ENCODE measurements at places on chromosomes 1 and 21.

GRCh38 chr1:17134034-17134433, 14.8 kb upstream of the PADI2 start:
- no peak for DNase-seq

DNA sequence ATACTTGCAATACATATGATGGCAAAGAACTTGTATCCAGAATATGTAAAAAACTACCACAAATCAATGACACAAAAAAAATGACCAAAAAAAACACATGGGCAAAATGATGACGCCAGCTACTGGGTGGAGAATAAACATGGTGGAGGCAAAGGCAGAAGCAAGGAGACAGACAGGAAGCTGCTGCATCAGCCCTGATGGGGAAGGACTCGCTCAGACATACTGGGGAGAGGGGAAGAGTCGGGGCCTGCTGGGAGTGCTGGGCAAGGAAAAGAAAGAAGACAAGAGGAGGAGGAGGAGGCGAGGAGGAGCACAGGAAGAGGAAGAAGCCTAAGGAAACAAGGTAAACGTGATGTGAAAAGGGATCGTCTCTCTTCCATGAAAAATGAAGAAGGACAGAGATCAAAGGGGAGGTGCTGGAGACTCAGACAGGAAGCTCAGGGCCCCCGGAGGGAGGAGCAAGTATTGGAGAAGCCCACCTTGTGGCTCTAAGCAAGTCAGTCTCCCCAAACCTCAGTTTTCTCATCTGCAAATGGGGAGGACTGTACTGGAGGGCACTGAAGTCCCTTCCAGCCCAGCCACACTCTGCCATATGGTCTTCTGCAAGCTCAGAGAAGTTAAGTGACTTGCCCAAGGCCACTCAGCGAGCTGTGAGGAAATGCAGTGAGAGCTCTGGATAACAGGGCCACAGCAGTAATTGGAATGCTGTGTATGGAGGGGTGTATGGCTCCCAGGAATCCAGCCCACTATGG, 24.2 kb downstream of the OLFML2B start:
- no peak for DNase-seq

- DNase-seq = no peak
Observed at GRCh38 chr1:203283597-203283996, 21.7 kb upstream of the BTG2 start.

DNA sequence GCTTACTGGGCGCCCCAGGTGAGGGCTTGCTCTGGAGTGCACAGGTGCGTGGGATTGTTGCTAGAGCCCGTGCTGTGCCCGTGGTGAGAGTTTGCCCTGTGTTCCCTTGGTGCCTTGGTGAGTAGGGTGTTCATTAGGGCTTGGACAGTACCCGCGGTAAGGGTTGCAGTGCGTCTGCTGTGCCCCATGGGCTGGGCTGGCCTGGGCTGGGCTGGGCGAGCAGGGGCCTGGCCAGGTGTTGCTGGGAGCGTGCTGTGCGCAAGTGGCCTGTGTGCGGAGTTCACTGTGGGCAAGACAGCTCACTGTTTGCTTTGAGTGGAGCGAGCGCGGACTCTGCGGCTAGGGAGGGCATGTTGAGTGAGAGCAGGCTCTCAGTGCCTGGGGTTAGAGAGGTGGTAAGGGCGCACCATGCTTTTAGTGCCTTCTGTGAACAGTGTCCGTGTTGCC, 725 bp downstream of the CR1L start:
- DNase-seq = no peak

DNA sequence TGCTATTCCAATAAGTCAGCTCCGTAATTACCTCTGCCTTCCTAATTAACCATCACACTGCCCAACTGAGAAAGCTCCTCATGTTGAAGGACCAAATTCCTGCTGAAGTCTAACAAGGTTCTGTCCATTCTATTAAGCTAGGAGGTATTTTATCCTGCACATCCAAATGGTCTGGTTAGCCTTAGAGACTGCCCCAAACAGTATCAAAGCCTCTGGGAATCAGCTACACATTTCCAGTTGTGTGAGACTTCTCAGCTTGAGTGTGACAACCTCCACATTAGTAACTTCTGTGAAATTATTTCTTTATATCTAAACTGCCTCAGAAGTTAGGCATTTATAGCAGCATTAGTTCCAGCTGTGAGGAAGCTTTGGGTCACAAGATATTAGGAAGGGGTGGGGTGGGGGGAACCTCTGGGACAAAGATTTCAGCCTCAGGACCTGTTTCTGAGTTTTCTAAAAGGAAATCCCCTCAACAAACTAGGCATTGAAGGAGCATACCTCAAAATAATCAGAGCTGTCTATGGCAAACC, 150.5 kb upstream of the DUSP10 start:
- no peak for DNase-seq

DNA sequence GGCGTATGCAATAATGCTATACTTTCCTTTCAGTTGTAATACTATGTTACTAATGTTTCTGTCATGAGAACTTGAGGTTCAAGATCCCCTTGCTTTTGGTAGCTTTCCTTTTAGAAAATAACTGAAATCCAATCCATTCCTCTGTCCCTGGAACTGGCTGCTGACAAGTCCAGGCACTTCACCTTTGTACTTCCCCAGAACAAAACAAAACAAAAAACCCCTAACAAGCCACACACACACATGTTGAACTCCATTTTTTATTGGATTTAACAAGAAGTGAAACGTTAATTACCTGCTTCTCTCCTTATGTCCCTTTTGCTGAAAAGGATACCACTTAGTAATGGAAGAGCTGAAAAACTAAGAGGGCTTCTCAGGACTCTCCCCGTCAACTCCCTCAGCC, 26.1 kb upstream of the SDC3 start:
- DNase-seq = no peak

DNA sequence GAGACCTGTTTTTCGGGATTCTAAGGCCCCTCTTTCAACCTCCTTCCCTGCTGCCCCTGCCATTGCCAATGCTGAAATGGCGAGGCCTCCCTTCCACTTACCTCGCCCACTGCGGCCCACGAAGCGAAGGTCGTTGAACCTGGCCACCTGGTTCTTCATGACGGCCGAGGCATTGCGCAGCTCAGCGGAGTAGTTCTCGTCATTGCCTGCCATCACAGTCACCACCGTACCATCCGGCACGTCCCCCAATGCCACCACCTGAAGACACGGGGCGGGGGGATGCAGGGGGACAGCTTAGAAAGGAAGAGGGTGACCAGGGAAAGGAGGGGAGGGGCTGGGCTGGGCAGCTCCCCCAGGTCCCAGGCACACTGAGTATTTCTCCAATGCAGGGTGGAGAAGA, 2.6 kb downstream of the RUNX3 start:
- DNase-seq = no peak
